Glutamatergic neuron (in vitro differentiated cells): ENCODE measurements at places on chromosomes 5 and 9. TPM values are rescaled to one million over a fixed set of nuclear protein-coding genes. Genes with fewer than 3 reads are reported as not detected.
A peak's percentile ranks its signal among the peaks of the same experiment; 100 is the strongest.

GRCh38 chr5:111131356-111131755 lies 39.2 kb downstream of the WDR36 start:
- no peak for DNase-seq

LMAN2 gene
- total RNA-seq: 75.6 TPM

DNA sequence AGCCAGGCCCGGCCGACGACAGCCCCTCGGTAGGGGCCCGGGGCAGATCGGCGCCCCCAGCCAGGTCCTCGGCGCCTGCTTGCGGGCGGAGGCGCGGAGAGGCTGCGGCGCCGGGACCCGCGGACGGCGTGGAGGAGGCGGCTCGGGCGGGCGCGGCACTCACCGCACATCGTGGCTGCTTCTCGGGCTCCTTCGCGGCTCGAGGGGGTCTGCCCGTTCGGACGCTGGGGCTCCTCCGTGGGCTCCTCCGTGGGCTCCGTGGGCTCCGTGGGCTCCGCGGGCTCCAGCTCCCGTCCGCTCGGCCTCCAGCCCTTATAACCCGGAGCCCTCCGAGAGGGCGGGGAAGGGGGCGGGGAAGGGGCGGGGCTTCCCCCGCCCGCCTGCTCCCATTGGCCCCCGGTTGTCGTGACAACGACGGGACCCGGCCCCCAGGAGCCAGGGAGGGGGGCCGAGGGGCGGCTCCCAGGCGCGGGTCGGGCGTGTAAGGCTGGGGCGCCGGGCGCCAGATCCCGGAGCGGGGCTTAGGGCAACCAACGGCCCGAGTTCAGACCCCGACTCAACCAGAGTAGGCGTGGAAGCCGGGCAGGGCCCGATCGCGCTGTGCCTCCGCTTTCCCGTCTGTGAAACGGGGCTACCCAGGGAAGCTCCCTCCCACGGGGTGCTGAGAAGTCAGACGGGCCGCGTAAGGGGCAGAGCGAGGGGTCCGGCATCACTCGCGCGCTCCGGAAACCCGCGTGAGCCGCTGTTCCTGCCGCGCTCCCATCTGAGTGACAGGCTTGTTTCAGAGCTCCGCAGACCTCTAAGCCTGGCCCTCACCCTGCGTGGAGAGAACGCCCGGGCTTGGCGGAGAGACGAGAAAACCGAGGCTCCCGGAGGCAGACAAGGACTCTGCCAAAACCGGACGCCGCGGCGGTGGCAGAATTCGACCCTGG lies at the start of gene GFPT2:
GFPT2 (minus strand) TSS at position 289 of the 932 bp plus-strand sequence; CDS start at position 170, 119 bp downstream.
- DNase-seq: peak; percentile 87

- no peak for DNase-seq
These were observed 82.2 kb upstream of the BRINP1 start for GRCh38 chr9:119451426-119451825.

GRCh38 chr5:81506900-81507588 lies 113.1 kb upstream of the ACOT12 start:
- DNase-seq: no peak

- DNase-seq: no peak
These were observed 845 bp downstream of the ECSCR start for GRCh38 chr5:139461698-139462097.

IFNK gene
- not detected for total RNA-seq

GRCh38 chr5:141882594-141883183 lies 4.5 kb upstream of the PCDH1 start:
- DNase-seq: peak; percentile 58

DNA sequence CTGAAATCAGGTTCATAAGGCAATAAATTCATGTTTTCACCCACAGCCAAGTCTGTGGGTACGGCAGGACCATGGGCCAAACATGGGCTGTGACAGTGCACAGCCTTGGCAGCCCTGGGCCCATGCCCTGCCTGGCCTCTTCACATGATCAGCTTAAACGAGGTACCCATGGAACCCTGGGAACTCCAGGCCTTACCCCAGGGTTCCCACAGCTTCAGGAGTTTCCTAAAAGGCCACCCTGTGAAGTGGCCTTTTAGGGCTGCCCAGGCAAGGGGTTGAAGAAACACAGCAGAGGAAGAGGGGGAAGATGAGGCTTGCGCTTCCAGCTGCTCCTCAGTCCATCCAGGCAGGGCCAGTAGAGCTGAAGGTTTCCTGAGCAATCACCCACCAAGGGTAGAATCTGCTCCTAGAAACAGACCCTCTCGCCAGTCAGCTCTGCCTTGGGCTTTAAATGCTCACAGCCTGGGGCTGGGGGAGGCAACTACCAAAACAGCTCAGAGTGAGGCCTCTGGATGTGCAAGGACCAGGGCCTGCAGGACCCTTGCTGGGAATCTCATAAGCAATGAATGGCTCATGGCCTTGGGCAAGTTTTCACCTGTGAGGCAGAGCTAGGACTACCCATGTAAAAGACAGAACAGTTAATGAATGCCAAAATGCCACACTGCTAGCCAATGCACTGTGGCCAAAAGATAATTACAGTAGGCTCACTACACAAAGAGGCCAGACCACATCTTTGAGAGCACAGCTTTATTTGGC lies 79.3 kb upstream of the LRRTM2 start:
- no peak for DNase-seq

GRCh38 chr9:77680581-77680980 lies 32.5 kb upstream of the GNA14 start:
- no peak for DNase-seq

DNA sequence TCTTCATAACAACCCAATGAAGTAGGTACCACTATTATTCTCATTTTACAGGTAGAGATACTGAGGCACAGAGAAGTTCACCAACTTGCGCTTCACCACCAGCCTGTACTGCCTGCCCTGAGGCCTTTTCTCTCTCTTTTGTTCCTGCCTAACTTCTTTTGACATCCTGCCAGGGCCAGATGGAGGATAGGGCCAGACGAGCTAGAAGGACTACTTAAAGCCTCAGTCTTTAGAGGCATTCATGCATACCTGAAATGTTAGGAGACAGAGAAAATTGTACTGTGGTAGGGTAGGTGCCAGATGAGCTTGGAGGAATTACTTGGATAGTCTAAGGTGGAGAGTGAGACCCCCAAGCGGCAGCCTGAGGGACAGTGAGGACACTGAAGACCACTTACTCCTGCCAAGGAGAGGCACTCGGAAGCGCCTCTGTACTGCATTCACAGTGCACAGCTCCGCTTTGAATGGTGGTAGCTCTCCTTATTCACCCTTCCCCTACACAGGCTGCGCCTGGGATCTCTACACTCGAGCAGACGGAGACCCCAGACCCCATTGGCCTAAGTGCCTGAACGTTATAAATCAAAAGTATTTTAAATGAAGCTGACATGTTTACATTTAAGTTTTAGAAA lies 6.2 kb upstream of the ORM1 start:
- no peak for DNase-seq

- DNase-seq: no peak
These were observed 2.6 kb downstream of the CCDC180 start for GRCh38 chr9:97310023-97310422.

- no peak for DNase-seq
These were observed 103.9 kb upstream of the NR5A1 start for GRCh38 chr9:124611106-124611505.

DNA sequence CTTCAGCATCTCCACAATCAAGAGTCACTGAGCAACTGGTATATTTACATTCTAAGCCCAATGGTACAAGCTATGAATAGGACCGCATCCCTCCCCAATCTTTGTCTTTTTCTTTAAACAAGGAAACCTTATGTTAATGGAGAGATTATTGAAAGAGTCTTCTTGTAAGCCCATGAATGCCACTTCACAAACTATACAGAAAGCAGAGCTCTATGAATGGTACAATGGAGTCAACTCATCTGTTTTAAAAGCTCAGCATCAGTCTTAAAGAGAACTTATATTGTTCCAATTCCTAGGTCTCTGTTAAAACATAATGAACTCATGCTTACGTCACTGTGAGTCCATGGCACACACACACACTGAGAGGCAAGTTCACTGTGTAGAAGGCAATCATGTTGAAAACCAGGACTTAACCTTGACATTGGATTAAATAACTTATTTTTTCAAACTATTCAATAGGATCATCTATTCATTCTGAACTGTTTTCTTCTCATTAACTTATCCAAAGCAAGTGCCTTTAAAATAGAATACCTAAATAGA lies 4.5 kb downstream of the NREP start:
- DNase-seq: no peak

GRCh38 chr5:119063579-119064379 lies 7.1 kb upstream of the DMXL1 start:
- no peak for DNase-seq

DNA sequence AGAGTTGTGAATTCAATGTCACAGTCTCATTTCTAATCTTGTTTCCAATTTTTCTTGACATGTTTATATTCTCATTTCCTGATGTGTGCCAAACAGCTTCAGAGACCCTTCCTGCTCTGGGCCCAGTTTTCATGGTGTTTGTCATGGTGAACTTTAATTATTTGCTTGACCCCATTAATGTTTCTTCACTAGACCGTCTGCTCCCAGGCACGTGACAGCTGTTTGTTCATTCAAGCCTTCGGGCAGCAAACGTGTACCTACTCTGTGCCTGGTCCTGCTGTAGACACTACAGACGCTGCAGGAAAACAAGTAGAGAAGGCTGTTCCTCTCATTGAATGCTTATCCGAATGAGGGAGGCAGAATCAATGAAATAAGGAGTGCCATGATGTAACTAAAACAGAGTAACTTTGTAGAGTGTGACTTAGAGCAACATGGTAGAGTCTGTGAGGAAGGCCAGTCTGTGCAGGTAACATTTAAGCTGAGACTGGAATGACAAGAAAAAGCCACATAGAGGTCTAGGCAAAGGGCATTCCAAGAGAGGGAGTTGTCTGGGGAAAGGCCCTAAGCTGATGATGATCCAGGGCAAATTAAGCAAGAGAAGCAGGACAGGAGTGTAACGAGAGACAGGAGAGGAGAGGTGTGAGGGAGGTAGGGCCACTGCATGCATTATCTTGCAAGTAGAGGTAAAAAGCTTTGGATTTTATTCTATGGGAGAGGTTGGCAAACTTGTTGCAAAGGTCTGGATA lies 191.4 kb downstream of the SEMA5A start:
- DNase-seq: no peak
